ENCODE measurements at places on chromosomes 6 and 20.

GRCh38 chr20:6848041-6848440, 80.6 kb downstream of the BMP2 start:
- DNase-seq = no peak

DNA sequence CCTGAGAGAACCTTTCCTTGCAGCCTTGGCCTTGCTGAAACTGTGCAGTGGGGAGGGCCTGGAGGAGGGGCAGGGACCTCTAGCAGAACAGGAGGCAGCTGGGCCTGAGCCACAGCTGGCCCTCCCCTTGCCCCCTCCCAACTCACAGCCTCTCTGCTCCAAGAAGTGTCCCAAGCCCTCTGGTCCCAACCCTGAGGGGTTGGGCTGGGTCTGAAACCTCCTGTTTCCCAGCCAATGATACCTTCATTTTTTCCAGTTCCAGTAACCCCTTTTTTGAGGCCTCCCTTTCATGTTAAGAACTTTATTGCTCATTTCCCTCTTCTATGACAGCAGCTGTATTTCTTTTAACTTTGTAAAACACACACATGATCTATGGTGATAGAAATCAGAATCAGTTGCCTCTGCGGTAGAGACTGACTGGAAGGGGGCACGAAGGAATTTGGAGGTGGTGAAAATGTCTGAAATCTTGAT, 17.9 kb upstream of the ARMC12 start:
- DNase-seq = no peak

DNA sequence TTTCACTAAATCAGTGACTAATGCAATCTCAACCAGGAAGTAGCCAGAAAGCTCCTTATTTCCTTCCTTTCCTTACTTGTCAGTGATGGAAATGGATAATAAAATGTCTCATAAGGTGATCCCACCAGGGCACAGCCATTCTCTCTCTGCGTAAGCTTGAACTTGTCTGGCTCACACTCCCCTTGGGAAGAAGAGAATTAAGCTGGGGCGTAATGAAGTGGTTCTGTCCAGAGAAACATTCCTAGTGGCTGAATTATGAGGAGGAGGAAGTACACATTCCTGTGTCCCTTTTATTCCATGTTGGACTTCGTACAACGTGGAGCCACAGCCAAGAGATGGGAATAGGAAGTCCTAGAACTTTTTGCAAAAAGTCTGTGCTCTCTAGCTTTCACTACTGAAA, 93.7 kb downstream of the MTHFD1L start:
- no peak for DNase-seq

- DNase-seq = no peak
Observed at GRCh38 chr6:157060440-157060952, 262.8 kb downstream of the TMEM242 start.

DNA sequence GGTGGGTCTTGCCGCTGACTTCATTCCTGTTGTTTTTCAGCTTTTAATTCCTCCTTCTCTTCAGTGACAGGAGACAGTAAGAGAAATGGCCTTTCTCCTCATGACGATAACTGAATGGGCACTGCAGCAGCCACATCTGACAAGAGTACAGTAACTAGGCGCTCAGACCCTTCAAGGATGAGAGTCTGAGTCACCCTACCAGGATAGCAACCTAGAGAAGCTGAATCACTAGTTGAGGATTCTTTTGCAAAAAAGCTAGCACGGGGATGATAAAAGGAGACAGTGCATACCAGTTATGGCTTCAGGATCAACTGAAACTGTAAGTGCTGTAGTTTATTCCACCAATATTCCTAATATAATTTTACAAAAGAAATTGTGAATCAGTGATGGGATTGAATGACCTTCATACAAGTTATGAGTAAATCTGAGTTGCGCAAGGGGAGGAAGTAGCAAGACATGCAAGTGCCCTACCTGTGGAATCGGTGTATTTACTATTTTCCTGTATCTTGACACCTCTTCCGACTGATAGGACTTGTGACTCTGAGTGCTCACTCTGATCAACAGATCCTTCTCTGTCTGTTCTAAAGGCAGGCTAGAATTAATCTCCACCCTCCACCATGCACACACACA, 161.8 kb upstream of the GRIK2 start:
- peak; percentile 18 for DNase-seq

- DNase-seq = no peak
Observed at GRCh38 chr6:117919775-117920729, 13.0 kb downstream of the SLC35F1 start.

DNA sequence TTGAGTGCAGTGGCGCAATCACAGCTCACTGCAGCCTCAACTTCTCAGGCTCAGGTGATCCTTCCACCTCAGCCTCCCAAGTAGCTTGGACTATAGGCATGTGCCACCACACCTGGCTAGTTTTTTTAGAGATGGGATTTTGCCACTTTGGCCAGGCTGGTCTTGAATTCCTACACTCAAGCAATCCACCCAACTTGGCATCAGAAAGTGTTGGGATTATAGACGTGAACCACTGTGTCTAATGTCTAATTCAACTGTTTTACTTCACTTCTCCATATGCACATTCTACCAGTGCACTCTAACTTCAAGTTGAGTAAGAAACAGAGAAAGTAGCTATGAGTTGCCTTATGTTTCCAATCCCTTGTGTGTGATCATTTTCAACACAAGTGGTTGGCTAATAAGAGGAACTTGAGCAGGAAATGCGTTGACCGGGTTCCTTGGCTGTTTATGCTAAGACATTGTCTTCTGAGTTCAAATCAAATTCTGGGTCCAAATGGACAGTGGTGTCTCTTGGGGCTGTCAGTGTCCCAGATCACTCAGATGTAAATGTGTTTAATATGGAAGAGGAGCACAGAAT, 23.9 kb downstream of the ZNF337 start:
- no peak for DNase-seq

GRCh38 chr20:59175861-59176260, 12.2 kb downstream of the ZNF831 start:
- no peak for DNase-seq

GRCh38 chr6:33093855-33094254, 18.1 kb downstream of the HLA-DPB1 start:
- no peak for DNase-seq

DNA sequence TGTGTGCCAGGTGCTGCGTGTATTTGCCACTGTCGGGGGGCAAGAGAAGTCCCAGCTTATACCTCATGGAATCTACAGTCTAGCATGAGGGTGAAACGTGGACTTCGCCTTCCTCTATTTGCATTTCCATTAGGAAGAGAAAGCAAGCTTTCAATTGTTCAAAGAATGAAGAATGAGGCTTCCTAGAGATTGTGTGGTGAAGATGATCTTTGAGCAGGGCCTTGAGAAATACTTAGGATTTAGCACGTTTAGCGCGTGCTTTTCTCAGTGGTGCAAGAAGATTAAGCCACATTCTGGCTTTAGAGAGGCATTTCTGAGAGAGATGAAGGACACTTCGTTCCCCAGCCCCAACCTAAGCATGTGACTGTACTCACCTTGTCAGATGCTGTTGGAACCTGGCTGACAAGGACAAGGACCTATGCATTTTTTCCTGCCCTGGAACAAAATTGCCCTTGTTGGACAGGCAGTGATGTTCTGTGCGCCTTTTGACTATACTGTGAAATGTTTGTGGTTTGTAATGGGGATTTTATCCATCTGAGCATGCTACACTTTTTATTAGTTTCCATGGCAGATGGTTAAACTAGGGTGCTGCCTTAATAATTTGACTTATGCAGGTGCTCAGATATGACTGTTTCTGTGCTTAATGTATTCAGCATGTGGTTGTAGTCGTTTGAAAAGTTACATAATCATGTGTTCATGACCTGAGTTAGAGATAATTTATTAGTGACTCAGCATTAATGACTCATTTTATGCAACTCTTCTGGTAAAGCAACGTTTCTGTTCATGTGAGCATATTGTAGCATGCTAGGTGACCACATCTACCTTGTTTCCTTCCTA, 10.7 kb downstream of the TULP4 start:
- DNase-seq = peak; percentile 97

GRCh38 chr6:21402368-21402767, 191.2 kb upstream of the SOX4 start:
- no peak for DNase-seq
